Mesenchymal stem cell (in vitro differentiated cells and primary cell): ENCODE measurements at places on chromosomes 13 and 19.

DNA sequence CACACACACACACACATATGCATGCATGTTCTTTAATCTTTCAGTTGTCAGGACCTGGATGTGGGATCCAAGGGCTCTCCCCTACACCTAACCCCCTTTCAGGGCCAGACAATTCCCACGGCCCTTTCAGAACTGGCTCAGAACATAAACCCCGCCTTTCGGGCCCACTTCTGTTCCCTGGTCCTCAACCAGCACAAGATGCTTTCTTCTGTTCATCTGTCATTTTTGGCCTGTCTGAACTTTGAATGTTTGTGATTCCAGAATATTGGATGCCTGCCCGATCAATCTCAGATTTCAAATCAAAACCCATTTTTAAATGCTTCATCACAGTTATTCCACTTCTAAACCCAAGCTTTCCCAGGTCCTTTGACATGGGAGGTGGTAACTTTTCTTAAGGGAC is 167.3 kb downstream of the USP12 start:
- no peak for DNase-seq

GRCh38 chr13:38688674-38689073 is 1.8 kb downstream of the FREM2 start:
- no peak for DNase-seq

DNA sequence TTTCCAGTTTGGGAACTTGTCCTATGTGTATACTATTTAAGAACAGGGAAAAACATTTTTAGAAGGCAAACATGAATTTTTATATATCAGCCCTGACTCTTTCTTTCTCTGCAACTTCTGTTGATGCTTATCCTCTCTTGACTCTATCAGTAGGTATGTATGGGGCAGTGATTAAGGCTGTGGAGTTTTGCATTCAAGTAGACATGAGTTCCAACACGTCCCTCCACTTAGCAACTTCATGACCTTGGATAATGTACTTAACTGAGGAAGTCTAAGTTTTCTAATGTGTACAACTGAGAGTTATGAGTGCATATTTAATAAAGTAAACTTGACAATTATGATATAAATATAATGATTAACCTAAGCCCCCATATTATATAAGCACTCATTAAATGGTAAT is 414.6 kb downstream of the TDRD3 start:
- DNase-seq, result no peak

- peak; percentile 83 for DNase-seq
These were observed 493 bp upstream of the PDE4A start for GRCh38 chr19:10419646-10420443.

- no peak for DNase-seq
These were observed 5.3 kb downstream of the PRKACA start for GRCh38 chr19:14112051-14112808.

DNA sequence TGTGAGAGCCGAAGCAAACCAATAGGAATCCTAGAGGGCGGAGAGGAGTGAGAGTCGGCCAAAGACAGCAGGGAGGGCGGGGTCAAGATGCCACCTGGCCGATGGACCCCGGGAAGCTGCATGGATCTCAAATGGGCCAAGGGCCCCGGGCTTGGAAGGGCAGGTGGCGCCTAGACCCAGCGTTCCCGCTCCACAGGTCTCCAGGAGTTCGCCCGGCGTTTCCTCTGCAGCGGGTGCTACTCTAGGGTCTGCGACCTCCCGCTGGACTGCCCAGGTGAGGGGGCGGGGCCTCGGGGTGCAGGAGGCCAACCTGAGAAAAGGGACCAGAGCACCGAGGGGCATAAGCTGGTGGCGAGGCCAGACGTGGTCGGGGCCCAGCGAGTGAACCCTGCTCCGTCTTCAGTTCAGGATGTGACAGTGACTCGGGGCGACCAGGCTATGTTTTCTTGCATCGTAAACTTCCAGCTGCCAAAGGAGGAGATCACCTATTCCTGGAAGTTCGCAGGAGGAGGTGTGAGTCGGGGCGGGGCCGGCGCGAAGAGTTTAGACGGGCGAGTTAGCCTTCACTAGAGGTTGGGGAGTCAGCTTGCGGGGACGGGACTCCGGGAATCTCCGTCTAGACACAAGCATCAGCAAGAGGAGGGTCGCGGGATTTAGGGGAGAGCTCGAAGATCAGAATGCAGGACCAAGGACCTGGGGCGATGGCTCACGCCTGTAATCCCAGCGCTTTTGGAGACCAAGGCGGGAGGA is 9.9 kb downstream of the SPACA6 start:
- peak; percentile 28 for DNase-seq

DNA sequence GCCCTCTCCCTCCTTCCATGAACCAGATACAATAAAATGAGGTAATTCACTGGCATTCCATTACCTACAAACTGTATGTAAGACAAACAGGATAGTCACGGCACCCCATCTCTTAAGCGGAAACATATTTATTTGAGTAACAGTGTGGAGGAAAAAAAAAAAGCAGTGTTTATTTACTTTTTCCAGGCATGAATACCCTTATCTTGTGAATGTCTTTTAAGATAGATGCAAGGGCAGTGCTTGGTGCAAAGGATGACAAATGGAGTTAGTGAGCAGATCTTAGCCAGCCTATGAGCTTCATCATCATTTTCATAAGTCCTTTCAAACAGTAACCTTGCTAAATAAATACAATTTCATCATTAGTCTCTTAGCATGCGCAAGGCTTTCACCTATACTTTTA is 1661.8 kb upstream of the SPRY2 start:
- no peak for DNase-seq

DNA sequence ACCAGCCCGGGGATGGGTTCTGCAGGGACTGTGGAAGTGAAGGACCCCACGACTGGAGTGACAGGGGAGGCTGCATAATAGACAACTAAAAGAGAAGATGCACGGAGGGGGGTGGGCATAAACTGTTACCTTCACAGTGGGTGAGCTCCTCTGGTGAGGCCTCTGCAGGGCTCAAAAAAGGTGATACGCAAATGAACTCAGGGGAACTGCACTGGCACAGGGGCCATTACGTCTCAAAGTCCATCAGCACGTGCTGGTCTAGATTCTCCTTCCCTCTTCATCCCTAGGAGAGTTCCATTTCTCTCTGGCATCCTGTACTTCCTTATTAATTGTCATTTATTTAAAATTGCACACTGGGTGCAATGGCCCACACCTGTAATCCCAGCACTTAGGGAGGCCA is 8.1 kb upstream of the FFAR2 start:
- DNase-seq, result no peak

GRCh38 chr19:5536337-5536894 is 31.3 kb downstream of the TINCR start:
- DNase-seq, result peak; percentile 47

DNA sequence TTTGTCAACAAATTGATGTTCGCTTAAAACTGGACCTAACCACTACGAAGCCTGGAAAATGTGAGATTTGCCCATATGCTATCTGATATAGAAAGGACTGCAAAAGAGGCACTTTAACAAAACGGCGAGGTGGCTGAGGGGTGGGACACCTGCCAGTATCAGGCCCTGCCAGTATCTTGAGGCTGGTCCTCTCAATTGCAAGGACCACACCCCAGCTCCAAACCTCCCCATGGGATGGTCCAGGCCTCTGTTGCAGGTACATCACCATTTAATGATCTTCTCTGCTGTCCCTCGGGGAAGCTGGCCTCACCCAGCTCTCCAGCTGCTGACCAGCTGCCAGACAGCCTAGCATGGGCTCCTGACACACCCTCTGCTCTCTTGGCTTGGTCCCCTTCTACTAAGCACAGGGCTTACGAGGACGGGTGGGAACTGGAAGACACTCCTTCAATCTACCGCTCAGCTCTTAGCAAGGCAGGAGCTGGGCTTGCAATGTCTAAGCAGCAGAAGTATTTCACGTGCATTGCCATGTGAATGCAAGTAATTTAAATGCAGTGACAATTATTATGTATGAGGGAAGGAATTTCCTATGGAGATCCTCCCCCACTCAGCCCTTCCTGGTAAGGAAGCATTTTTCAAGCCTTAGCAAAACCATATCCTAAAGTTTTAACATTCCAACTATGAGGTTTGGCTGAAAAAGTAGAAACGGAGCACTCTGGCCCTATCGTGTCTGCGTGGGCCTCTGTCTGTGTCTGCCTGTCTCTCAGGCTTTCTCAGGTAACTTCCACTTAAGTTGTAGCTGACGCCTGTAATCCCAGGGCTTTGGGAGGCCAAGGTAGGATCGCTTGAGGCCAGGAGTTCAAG is 63.9 kb downstream of the LATS2 start:
- peak; percentile 91 for DNase-seq

DNA sequence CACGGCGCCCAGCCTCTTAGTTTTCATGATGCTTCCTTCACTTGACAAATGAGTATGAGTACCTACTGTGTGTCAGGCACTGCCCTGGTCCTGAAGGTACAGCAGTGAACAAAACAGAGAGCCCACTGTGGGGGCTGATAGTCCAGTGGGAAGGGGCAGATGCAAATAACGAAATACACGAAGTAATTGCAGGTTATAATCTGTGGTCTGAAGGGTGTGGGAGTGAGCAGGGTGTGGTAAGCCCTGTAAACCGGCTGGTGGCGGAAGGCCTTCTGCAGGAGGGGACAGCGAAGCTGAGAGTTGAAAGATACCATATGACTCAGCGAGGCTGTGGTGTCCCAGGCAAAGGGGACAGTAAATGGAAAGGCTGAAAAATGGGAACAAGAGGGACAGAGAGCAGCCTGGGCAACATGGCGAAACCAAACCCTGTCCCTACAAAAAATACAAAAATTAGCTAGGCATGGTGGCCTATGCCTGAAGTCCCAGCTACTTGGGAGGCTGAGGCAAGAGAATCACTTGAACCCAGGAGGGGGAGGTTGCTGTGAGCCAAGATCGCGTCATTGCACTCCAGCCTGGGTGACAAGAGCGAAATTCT is 60.5 kb downstream of the MAP4K1 start:
- DNase-seq, result no peak

GRCh38 chr13:67137044-67137735 is 92.9 kb downstream of the PCDH9 start:
- DNase-seq, result peak; percentile 11

DNA sequence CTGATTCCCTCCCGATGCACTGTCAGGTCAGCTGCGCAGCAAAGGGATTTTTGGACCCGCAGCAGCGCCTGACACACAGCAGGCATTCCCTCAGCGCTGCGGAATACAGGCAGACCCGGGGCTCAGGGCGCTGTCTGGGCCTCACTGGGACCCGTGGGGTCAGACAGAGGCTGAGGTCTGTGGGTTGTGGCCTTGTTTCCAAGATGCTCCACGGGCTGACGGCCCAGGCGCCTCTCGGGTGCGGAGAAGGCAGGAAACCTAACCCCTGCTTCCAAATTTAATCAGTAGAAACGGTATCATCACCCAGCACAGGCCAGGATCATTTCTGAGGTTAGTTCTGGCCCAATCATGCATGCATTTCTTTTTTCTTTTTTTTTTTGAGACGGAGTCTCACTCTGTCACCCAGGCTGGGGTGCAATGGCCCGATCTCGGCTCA is 686 bp upstream of the RNF126 start:
- no peak for DNase-seq

- no peak for DNase-seq
These were observed 3.8 kb downstream of the F7 start for GRCh38 chr13:113109151-113110047.

- DNase-seq, result no peak
These were observed 30.0 kb downstream of the VAV1 start for GRCh38 chr19:6802336-6803035.

GRCh38 chr13:22128441-22129408 is 457.9 kb downstream of the FGF9 start:
- peak; percentile 13 for DNase-seq

DNA sequence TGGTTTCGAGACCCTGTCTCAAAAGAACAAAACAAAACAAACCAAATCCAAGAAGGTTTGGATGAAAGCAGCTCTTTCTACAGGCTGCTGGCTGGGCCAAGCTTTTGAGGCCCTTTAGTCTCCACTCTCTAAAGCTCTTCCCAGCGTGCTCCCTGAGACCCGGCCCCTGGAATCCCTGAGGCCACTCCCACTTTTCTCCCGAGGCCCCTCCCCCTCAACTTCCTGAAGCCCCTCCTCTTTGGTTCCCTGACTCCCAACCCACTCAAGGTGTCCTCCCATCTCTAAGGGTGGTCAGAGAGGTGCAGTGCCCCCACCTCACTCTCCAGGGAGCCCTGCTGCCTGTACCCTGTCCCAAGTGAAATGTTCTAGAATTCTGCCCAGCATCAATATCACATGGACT is 10.6 kb downstream of the ERICH6B start:
- no peak for DNase-seq

DNA sequence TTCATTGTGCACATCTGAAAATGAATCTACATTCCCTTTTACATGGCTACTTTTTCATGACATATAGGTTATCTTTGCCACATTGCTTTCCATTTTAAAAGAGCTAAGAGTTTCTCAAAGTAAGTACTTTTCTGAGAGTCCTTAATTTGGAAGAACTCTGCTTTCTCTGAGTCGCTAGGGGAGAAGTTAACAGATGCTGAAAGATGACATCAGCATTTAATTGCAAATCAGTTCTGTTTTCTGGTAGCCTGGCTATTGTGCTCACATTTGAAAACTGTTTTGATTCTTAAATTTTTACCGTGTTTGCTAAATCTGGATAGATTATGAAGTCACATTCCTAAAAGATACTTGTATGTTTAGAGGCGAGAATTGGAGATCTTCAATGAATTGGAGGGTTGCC is 107.7 kb upstream of the C1QTNF9B start:
- no peak for DNase-seq

DNA sequence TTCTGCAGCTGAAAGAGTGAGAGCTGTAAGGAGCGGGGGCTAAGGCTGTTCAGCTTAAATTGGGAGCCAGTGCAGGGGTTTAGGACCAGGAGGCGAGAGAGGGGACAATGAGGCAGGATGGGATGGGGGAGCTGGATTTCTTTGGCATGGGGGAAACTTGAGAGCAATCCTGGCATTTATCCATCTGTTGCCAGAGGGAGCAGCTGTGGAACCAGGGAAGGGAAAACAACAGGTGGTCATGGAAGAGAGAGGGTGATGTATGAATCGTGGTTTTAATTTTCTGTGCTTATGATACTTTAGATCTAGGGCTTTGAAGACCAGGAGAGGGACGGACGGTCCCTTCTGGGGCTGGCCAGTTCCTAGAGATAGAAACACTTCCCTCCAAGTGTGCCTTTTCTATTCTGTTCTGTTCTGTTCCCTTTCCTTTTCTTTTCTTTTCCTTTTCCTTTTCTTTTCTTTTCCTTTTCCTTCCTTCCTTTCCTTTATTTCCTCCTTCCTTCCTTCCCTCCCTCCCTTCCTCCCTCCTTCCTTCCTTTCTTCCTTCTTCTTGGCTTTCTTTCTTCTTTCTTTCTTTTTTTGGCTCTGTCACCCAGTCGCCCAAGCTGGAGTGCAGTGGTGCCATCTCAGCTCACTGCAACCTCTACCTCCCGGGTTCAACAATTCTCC is 16.0 kb upstream of the CCL25 start:
- DNase-seq, result no peak

- no peak for DNase-seq
These were observed 45.1 kb downstream of the DCLK1 start for GRCh38 chr13:36086117-36086516.

DNA sequence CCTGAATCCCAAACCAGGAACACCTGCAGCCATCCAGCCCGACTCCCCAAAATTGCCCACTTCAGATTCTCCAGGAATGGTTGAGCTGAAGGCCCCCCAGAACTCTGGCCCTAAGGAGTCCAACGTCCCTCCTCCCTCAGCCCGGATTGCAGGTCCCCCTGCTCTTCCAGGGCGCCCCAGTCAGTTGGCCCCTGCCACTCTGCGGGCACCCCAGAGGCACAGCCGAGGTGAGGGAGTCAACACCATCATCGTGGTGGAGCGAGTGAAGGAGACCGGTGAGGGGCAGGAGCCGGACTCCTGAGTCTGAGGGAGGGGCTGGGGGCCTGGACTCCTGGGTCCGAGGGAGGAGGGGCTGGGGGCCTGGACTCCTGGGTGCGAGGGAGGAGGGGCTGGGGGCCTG is 2.2 kb downstream of the GFY start:
- no peak for DNase-seq
